Right atrium auricular region (tissue), 2 donors: ENCODE measurements at places on chromosomes 11 and 22. TPM values are rescaled to one million over a fixed set of nuclear protein-coding genes. Genes with fewer than 3 reads are reported as not detected.

GRCh38 chr11:2248242-2248641 lies 22.1 kb downstream of the ASCL2 start:
- no peaks in the 10 kb centered on the region for H3K4me1 ChIP-seq
- no peak overlapping the region for H3K27ac ChIP-seq
- no peak for DNase-seq
- no peaks in the 10 kb centered on the region for H3K36me3 ChIP-seq
- no peaks in the 10 kb centered on the region for H3K27me3 ChIP-seq

- H3K27me3 ChIP-seq: no peaks in the 10 kb centered on the region
- no peak overlapping the region for H3K27ac ChIP-seq
- H3K36me3 ChIP-seq: no peaks in the 10 kb centered on the region
- no peak overlapping the region for H3K4me3 ChIP-seq
- no peaks in the 10 kb centered on the region for H3K4me1 ChIP-seq
Observed at GRCh38 chr11:116357784-116358544, 414.8 kb downstream of the BUD13 start.

GRCh38 chr11:62137881-62138629 lies 14.2 kb downstream of the INCENP start:
- H3K36me3 ChIP-seq: peaks cover 26% of the 10 kb centered on the region
- no peak overlapping the region for H3K27ac ChIP-seq
- H3K27me3 ChIP-seq: no peaks in the 10 kb centered on the region
- no peak overlapping the region for H3K4me3 ChIP-seq
- no peak for DNase-seq

DNA sequence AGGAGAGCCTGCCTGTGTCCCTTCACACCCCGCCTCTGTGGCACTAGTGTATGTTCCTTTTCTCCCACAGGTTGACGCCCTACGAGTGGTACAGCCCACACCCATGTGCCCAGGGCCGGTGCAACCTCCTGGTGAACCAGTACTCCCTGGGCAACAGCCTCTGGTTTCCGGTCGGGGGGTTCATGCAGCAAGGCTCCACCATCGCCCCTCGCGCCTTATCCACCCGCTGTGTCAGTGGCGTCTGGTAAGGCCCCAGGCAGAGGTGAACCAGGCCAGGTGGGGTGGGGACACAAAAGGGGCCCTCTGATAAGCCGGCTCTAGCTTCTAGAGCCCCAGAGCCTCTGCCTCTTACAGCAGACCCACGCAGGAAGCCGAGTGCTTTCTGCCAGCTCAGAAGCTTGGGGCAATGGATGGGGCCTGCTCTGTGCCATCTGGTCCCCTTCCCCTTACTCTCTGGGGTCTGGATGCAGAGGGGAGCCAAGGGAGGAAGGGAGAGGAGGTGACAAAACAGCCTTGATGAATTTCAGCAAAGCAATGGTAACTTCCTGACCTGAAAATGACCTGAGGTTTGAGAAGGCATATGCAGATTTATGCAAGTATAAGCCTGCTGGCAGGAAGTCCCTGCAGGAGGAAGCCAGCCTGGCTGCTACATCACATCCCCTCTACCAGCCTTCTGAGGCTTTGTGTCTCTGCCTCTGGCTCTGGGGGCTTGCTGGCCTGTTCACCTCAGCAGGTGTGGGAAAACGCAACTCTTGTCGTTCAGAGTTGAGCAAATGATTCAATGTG lies 67.0 kb upstream of the TBCEL start:
- no peaks in the 10 kb centered on the region for H3K36me3 ChIP-seq
- H3K4me3 ChIP-seq: no peak overlapping the region
- H3K27me3 ChIP-seq: no peaks in the 10 kb centered on the region
- peaks cover 15% of the 10 kb centered on the region for H3K4me1 ChIP-seq

GRCh38 chr11:79201677-79202347 lies 239.0 kb downstream of the TENM4 start:
- no peak overlapping the region for H3K27ac ChIP-seq
- H3K4me3 ChIP-seq: no peak overlapping the region
- DNase-seq: no peak
- H3K27me3 ChIP-seq: no peaks in the 10 kb centered on the region
- no peaks in the 10 kb centered on the region for H3K4me1 ChIP-seq

- H3K4me3 ChIP-seq: no peak overlapping the region
- DNase-seq: no peak
- no peaks in the 10 kb centered on the region for H3K27me3 ChIP-seq
- H3K36me3 ChIP-seq: peaks cover 54% of the 10 kb centered on the region
- H3K4me1 ChIP-seq: no peaks in the 10 kb centered on the region
Observed at GRCh38 chr11:70352100-70352499, 46.2 kb upstream of the CTTN start.

OR51B5 gene
- total RNA-seq: not detected

- peaks cover 52% of the 10 kb centered on the region for H3K4me1 ChIP-seq
- H3K4me3 ChIP-seq: peak within 1 kb of the TSS; percentile 77
- DNase-seq: no peak
- peaks cover 6% of the 10 kb centered on the region for H3K36me3 ChIP-seq
- no peaks in the 10 kb centered on the region for H3K27me3 ChIP-seq
Observed at GRCh38 chr11:12007769-12008737, at the start of gene DKK3. Gene DKK3 (minus strand): TSS chr11:12008626. CDS start chr11:12008582, 44 bp downstream.

DNA sequence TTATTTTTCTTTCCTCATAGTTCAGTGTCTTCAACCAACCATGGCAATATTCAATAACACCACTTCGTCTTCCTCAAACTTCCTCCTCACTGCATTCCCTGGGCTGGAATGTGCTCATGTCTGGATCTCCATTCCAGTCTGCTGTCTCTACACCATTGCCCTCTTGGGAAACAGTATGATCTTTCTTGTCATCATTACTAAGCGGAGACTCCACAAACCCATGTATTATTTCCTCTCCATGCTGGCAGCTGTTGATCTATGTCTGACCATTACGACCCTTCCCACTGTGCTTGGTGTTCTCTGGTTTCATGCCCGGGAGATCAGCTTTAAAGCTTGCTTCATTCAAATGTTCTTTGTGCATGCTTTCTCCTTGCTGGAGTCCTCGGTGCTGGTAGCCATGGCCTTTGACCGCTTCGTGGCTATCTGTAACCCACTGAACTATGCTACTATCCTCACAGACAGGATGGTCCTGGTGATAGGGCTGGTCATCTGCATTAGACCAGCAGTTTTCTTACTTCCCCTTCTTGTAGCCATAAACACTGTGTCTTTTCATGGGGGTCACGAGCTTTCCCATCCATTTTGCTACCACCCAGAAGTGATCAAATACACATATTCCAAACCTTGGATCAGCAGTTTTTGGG lies at the start of gene OR51T1:
OR51T1 (plus strand) TSS at position 41 of the 641 bp plus-strand sequence; CDS start at position 41, 0 bp downstream.
- DNase-seq: no peak
- no peaks in the 10 kb centered on the region for H3K36me3 ChIP-seq
- H3K27ac ChIP-seq: no peak within 1 kb of the TSS
- H3K27me3 ChIP-seq: no peaks in the 10 kb centered on the region
- no peak within 1 kb of the TSS for H3K4me3 ChIP-seq
- no peaks in the 10 kb centered on the region for H3K4me1 ChIP-seq

DNA sequence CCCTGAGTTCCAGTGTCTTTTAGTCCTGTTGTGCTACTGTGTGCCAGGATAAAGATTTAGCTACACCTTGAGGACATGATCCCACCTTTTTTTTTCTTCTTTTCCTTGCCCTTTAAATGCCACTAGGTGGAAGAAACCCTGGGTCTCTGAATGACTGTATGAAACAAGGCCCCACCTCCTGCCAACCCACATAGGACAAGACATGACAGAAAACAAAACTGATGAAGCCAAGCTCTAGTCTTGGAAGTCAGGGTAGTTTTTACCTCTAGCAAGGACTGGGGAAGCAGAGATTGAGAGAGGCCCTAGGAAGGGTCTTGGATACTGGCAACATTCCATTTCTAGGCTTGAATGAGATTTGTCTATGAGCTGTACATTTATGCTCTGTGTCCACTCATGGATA lies 410.7 kb downstream of the MIAT start:
- no peak overlapping the region for H3K4me3 ChIP-seq
- no peaks in the 10 kb centered on the region for H3K4me1 ChIP-seq
- H3K36me3 ChIP-seq: no peaks in the 10 kb centered on the region
- no peaks in the 10 kb centered on the region for H3K27me3 ChIP-seq
- no peak for DNase-seq

MYOD1 gene
- not detected for total RNA-seq

DNA sequence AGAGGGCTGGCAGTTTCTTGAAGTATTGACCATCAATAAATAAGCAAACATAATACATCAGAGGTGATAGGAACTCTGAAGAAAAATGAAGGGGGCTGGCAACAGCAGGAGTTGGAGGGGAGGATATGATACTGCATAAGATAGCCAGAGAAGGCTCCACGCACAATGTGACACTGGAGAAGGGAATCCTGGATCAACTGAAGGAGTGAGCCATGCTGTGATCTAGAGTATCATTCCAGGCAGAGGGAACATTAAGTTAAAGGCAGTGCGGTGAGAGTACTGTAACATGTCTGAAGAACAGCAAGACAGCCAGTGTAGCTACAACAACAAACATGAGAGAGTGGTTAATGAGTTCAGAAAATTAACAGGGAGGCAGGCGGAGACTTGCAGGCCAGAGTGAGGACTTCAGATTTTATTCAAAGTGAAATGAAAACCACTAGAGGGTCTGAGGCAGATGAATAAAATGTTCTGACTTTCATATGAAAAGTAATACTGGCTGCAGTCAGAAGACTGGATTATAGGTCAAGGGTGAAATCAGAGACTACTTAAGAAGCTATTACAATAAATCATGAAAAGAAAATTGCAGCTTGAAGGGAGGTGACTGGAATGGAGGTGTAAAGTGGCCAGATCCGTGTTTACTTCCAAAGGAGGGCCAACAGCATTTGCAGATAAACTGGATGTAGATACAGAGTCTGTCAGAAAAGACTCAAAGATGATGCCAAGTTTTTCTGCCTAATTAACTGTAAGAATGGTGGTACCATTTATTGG lies 49.4 kb downstream of the RRAS2 start:
- no peak overlapping the region for H3K4me3 ChIP-seq
- H3K4me1 ChIP-seq: peaks cover 44% of the 10 kb centered on the region
- no peak for DNase-seq
- no peak overlapping the region for H3K27ac ChIP-seq

MPZL3 gene
- 2.0 TPM for total RNA-seq

DNA sequence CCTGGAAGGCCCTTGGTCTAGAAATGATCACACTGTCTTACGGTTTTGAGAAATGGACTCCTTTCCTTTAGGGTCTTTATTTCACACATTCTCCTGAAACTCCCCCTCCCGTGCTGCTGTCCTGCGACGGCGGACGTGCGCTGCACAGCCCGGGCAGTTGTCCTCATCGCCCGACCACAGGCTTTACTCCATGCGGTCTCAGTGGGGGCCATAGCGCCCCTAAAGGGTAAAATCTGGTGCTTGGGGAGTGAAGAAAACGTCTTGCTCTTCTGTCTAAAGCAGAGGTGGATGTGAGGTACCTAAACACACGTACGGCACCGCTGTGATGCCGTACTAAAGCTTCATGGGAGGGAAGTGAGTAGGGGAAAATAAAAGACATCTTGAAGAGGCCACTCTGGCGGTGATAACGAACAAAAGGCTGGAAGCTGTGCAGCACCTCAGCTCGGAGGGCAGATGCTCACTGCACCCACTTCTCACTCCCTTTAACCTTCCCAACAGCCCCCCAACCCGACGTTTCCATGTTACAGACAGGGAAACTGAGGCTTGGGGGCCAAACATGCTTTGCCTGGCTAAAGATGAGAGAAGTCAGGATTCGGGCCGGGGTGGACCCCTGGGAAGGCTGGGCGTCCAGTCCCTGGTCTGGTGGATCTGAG lies 22.6 kb downstream of the MPPED1 start:
- H3K27me3 ChIP-seq: no peaks in the 10 kb centered on the region
- no peak overlapping the region for H3K27ac ChIP-seq
- H3K4me3 ChIP-seq: no peak overlapping the region
- H3K36me3 ChIP-seq: no peaks in the 10 kb centered on the region

GRCh38 chr22:24112188-24112587 lies 69.1 kb upstream of the SUSD2 start:
- peaks cover 23% of the 10 kb centered on the region for H3K36me3 ChIP-seq
- no peak overlapping the region for H3K27ac ChIP-seq
- H3K4me3 ChIP-seq: no peak overlapping the region

SLC22A6 gene
- total RNA-seq: not detected

SERPIND1 gene
- total RNA-seq: 4.1 TPM

GRCh38 chr11:6576471-6577373 lies 26.7 kb downstream of the RRP8 start:
- peak overlapping the region; percentile 46 for H3K27ac ChIP-seq
- H3K4me3 ChIP-seq: no peak overlapping the region

DNA sequence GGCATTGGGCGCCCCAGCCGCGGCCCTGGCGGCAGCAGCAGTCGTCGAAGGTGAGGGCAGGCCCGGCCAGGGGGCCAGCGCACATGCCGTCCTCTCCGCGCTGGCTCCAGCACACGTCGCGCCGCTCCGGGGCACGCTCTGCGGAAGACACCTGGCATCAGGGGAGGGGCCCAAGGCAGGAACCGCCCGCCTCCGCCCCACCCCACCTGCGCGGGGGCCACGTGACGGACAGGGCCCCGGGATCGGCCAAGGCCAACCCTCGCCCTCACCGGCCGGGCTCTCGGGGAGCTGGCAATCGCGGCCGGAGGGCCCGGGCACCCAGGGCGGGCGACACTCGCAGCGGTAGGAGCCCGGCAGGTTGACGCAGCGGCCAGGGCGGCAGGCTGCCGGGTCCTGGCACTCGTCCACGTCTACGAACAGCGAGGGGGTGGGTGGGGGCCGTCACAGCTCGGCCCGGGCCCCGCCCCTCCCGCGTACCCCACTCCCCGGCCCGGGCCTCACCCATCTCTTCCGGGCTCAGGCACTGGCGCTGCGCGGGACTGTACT lies 14.9 kb downstream of the SCYL1 start:
- H3K36me3 ChIP-seq: peaks cover 35% of the 10 kb centered on the region
- no peak for DNase-seq
- peaks cover 23% of the 10 kb centered on the region for H3K4me1 ChIP-seq
- peak overlapping the region; percentile 87 for H3K27ac ChIP-seq

OR51Q1 gene
- not detected for total RNA-seq

FADS2 gene
- total RNA-seq: 10.2 TPM

PANX2 gene
- 0.67 TPM for total RNA-seq

- no peaks in the 10 kb centered on the region for H3K27me3 ChIP-seq
- no peak overlapping the region for H3K4me3 ChIP-seq
Observed at GRCh38 chr11:35487532-35488078, 37.8 kb downstream of the PAMR1 start.

GRCh38 chr22:42697542-42698013 lies 23.1 kb downstream of the A4GALT start:
- H3K27me3 ChIP-seq: no peaks in the 10 kb centered on the region
- H3K36me3 ChIP-seq: peaks cover 27% of the 10 kb centered on the region
- H3K4me1 ChIP-seq: no peaks in the 10 kb centered on the region
- H3K4me3 ChIP-seq: no peak overlapping the region
- peak overlapping the region; percentile 89 for H3K27ac ChIP-seq

CNGA4 gene
- total RNA-seq: not detected

DNA sequence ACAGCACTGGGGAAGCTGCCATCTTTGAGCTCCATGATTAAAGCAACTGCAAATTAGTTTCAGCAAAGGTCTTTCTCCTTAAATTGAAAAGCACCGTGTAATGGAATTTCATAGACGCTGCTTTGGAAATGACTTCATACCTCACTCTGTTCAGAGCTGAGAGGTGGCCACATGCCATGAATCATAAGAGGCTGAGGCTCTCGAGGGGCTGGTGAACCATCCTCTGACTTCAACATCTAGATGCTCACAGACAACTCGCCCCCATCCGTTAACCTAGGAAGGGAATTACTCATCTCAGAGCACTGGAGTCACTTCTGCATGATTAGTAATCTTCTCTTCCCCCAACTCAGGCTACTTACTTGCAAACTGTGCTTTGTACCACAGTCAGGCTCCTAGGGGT lies 122.3 kb downstream of the RCN1 start:
- no peaks in the 10 kb centered on the region for H3K36me3 ChIP-seq
- no peak overlapping the region for H3K4me3 ChIP-seq
- no peak for DNase-seq
- no peaks in the 10 kb centered on the region for H3K27me3 ChIP-seq
- H3K4me1 ChIP-seq: no peaks in the 10 kb centered on the region

ANO5 gene
- 38.7 TPM for total RNA-seq

KCNJ1 gene
- total RNA-seq: not detected

ANGPTL5 gene
- total RNA-seq: 1.4 TPM
